Breast epithelium (tissue), 4 donors: ENCODE measurements at places on chromosomes 13 and 19. TPM values are rescaled to one million over a fixed set of nuclear protein-coding genes. Genes with fewer than 3 reads are reported as not detected.

DNA sequence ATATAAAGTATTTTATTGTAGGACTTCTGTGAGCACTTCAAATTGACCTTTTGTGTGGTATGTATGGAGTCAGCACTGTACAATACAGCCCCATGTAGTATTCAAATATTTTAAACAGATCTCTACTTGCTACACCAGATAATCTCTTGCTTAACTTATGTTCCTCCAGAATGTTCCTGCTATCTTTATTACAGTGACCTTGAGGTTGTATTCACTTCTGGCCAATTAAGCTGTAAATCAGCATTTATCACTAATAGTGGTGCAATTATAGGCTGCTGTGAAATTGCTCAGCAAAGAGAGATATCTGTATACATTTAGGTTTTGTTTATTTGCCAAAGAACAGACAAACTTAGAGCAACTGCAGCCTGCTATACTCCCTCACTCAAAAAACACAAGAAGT is 1218.6 kb downstream of the PCDH17 start:
- no peak for DNase-seq

DNA sequence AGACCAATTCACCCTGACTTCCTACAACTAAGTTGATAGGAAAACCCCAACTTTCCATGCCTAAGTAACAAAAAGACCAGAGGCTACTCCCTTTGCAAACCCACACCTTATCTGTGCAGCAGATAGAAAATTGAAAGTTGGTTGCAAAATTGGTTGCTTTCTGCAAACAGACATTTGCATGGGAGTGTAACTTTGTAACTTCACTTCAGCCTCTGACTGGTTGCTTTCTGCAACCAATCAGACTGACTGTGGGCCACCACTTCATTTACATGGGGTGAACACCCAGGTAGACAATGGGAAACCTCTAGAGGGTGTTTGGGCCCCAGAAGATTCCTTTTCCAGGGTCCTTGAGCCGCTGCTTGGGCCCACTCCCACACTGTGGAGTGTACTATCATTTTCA is 9.8 kb downstream of the TEX30 start:
- DNase-seq: no peak

DNA sequence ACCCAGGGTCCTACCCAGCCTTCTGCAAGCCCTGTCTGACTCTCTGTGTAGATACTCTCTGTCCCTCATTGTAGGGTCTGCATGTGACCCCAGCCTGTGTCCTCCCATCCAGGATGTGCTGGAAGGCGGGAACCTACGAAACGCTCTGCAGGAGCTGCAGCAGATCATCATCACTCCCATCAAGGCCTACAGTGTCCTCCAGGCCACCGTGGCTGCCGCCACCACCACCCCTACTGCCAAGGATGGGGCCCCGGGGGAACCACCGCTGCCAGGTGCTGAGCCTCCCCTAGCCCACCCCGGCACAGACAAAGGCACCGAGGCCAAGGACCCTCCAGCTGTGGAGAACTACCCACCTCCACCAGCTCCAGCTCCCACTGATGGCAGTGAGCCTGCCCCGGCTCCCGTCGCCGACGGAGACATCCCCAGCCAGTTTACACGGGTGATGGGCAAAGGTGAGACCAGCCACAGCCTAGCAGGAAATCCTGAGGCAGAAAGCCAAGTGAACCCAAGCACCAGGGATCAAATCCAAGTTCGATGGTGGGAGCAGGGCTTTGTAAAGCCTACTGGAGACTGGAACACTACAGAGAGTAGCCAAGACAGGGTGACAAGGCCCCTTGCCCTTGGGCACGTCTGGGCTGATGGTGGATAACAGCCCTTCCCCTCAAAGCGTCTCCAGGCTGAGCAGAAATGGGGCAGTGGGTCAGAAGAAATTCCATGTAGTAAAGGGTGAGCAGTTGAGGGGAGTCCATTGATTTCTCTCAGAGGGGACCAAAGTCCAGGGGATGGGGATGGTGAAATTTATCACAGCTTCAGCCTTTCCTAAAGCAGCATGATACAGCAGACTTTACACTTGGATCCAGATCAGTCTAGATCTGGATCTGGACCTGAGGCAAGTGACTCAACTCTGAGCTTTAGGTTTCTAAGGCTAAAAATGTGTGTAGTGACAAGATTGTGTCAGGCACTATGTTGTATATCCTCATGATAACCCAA is 13.2 kb downstream of the PAF1 start:
- DNase-seq: no peak

DNA sequence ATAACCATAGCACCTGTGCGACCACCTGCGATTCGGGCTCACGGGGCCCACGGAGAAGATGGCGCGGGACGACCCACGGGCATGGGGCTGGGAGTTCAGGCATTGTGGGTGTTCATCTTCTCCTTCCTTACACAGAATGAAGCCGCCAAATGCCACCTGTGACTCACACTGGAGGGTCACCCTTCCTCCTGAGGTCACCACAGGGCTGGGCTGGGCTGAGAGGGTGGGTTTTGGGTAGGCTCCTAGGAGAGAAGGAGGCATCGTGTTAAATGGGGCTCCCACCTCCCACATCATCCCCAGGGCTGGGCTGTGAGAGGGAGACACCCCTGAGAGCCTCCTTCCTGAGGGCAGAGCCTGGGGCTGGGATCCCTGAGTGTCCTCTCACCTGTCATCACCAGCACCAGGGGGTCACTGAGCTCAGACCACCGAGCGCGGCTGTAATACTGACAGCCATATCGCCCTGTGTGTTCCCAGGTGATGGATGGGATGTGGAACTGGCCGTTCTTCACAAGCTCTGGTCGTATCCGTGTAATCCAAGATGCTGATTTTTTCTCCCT is 1.4 kb downstream of the LILRB2 start:
- no peak for DNase-seq

DNA sequence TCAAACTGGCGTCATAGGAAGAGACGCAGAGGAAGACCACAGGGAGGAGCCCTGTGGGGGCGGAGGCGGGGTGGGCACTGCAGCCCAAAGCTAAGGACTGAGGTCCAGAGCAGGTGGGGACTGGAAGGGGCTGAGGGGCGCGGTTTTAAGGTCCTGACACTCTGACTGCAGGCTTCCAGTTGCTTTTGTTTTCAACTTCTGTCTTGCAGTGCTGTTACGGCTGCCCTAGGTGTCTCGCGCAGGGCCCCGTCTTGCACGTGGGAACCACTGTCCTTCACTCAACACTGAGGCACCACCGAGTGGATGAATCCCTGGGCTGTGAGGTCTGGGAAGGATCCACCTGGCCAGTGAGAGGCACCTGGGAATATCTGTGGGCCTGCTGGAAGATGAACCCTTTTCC is 76.0 kb downstream of the TEX29 start:
- DNase-seq: no peak

- DNase-seq: no peak
These were observed 193.9 kb downstream of the RBM26 start for GRCh38 chr13:79212064-79212619.

DNA sequence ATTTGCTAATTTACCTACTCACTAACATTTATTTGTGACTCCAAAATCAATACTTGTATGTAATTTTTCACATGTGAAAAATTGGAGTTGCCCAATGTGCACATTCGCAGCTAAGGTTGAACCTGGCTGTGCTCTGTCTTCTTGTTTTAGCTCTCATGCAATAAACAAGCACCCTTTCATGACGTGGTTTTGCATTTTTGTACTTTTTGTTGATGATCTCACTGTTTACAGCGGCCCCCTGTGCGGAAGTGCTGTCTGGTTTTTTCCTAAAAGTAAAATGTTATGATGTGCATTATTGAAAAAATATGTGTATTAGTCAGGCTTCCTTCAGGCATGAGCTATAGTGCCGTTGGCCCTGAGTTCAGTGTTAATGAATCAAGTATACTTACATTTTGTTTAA is 18.1 kb downstream of the DGKH start:
- no peak for DNase-seq

Gene ATP8B3
- total RNA-seq: 1.4 TPM

GRCh38 chr19:30752876-30753275 is 380.7 kb downstream of the ZNF536 start:
- no peak for DNase-seq

DNA sequence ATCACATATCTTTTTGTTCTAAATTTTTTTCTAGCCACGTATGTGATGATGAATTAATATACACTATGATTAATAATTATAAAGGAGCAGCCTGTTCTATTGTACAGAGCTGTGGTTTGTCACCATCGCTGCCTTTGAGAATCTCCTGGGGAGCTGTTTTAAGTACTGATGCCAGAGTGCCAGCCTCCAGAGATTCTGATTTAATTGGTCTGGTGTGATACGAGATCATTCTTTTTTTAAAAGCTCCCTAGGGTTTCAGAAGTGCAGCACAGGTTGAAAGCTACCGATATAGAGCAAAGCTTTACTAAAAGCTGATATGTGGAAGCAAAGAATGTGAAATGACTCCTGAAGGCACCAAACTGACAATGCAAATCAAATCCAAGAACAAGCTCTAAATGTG is 314.7 kb downstream of the ITGBL1 start:
- DNase-seq: no peak

DNA sequence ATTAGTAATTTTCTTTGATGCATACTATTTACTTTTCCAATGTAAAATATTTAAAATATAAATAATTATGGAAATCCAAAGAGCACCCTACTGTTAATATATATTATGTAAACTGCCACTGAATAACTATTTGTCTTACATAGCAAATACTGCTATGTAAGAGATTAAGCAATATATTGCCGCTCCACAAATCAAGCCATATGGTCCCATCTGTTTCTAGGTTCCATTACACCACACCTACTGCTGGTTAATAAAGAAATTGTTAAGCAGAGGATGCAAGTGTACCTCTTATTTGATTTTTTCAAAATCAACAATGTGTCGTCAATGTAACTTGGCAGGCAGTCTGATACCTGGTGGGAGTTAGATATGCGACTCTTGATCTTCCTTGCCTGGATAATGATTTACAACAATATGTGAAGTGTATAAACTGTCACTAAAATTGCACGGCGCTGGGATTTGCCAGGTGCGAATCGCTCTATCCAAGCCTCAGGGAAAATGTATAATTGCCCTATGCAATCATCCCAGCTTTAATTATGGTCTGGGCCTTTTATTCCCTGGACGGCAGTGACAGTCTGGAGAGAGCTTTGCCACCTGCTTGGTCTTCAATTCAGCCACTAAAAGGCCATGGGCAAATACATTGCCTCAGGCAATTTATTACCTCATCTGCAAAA is 16.0 kb downstream of the SMAD9 start:
- no peak for DNase-seq

Gene AMH
- total RNA-seq: 3.9 TPM

GRCh38 chr19:33557196-33557595 is 35.6 kb upstream of the PEPD start:
- no peak for DNase-seq

- no peak for DNase-seq
These were observed 10.3 kb upstream of the MYCBP2 start for GRCh38 chr13:77337159-77337558.

Gene THOP1
- total RNA-seq: 40.0 TPM

Gene ZNF790
- 11.4 TPM for total RNA-seq

Gene UQCRFS1
- 33.1 TPM for total RNA-seq

Gene ZNF835
- total RNA-seq: 8.0 TPM
